LHCN-M2 (cell line): ENCODE measurements at places on chromosomes 2 and 18.

DNA sequence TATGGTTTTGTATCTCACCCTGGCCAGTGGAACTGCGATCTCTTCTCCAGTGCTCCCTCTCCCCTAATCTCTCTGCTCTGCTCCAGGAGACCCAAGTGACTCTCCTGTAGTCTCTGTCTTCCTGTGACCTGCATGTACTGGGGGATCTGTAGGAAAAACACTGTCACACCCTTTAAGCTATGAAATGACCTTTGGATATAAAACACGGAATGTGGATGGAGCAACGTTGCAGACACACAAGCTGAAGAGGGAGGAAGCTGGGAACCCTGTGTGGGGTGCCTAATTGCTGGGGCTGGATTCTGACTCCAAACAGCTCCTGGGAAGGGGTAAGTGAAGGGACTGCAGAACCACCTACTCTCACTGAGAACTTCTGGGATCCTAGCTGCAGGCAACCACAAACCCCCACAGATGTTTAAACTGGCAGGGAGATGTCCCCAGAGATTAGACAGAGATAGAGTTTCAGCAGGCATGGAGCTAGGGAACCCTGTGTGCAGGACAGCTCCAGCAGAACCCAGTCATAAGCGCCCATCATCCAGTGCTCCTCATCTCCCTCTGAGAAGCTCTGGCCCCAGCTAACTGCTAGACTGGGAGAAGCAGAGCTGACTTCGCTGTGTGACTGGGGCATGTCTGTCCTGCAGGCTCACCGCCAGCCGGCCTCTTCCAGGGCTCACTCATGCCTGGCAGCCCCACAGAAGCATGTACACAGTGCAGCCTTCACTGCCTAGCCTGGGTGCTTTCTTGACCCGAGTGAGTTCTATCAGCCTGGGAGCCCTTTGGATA, 482.7 kb upstream of the SETBP1 start:
- DNase-seq, result peak; percentile 36

- DNase-seq, result no peak
Measured at GRCh38 chr18:36501100-36501499, 203.6 kb downstream of the FHOD3 start.

- DNase-seq, result no peak
Measured at GRCh38 chr2:234592541-234592940, 95.7 kb upstream of the ARL4C start.

DNA sequence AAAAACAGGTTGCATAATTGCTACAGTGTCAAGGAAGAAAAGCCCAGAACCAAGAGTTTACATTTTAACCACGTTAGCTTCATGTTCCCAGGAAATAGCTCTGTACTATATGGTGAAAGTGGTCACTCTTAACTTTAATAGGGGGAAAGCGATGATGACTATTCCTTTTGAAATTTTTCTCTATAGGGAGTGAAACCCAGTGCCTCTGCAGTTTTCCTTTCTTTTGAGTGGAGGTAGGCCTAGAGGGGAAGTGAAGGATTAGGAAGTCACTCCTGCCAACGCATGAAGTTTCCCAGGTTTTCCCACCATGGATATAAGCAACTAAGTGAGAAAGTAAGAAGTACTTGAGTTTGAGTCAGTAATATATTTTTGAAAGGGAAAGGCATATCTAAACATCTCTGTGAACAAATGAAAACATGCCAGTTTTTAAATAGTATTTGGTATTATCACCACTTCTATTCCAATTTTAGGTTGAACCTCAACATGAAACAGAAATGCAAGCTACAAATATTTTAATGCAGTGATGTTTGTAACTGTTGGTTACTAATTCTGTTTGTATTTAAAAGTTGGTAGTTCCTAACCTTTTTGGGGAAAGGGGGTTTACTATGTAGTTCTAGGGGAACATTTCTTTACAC, 91.9 kb downstream of the VRK2 start:
- DNase-seq, result no peak

- DNase-seq, result no peak
Measured at GRCh38 chr2:79122676-79123075, 2.4 kb downstream of the REG1A start.

GRCh38 chr2:99278793-99279291, 22.2 kb downstream of the LYG1 start:
- DNase-seq, result peak; percentile 97

DNA sequence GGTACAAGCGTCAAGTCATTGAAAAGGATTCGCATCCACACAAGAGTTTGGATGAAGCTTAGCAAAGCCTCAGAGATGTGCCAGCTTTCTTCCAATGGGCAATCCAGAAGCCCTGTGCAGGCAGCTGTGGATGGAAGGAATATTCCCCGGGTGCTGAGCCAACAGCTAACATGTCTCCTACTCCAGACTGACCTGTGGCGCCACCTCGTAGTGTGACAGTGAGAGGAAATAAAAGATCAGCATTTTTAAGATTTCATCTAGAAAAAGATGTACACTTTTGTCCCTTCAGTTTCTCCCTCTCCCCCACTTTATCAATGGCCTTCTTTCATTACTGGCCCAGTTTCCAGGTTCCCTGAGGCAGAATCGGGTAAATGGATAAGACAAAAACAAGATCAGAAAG, 48.9 kb upstream of the SPATS2L start:
- no peak for DNase-seq
